ENCODE measurements at places on chromosomes 12 and 14.

GRCh38 chr14:93991649-93992048 is 5.5 kb upstream of the CCDC197 start:
- DNase-seq, result no peak

DNA sequence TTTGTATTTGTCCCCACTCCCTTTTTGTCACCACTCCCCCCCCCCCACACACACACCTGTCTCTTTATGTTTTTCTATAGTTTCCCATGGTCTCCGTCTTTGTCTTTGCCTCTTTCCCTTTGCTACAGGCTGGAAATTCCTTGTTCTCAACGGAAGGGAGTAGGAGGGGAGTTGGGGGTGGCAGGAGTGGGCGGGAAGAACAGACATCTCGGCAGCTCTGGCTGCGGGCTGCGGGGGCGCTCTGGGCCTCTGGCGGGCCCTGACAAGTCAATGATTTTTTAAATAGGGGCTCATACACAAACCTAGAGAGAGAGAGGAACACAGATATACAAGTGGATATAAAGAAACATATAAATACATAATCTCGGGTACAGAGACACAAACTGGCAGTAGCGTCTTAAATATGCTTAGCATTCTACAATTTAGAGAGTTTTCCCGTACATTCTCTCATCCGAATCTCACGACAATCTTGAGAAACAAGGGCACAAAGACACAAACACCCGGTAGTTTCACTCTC is 2.4 kb upstream of the NAB2 start:
- DNase-seq, result no peak

GRCh38 chr12:29731591-29731990 is 52.2 kb downstream of the TMTC1 start:
- DNase-seq, result no peak

DNA sequence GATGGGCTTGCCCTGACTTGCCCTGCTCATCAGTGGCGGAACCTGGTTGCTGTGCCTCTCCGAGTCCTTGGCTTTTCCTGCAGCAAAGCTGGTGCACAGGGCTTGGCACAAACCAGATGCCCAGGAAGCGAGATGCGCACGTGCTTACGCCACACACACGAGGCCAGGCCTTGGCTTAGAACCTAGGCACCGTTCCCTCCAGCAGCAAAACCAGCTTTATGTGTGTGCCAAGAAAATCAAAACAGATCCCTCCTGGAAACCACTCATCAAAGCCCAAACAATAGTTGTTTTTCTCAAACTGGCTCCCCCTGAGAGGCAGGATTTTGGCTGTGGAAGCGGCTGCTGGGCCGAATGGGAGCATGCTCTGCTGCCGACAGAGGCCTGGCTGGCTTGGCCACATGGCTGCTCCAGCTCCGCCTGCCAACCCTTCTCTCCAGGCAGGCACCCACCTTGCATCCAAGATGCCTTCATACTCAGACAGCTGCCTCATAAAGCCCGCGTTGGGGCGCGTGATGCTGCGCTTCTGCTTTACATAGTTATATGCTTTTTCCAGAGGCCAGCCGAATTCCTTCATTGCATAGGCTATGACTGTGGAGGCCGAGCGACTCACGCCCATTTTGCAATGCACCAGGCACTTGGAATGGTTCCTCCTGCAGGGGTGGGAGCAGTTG is 58.7 kb downstream of the SSH1 start:
- no peak for DNase-seq

GRCh38 chr12:53410951-53411350 is 12.7 kb upstream of the AMHR2 start:
- no peak for DNase-seq

- no peak for DNase-seq
Observed at GRCh38 chr12:19695244-19696098, 256.2 kb downstream of the AEBP2 start.

GRCh38 chr12:64745259-64745807 is 13.9 kb downstream of the GNS start:
- DNase-seq, result no peak

GRCh38 chr12:54661048-54661447 is 12.9 kb upstream of the DCD start:
- no peak for DNase-seq
